ENCODE measurements at places on chromosomes 7 and 10.

GRCh38 chr7:124457841-124458240 lies 307.8 kb downstream of the GPR37 start:
- no peak for DNase-seq

DNA sequence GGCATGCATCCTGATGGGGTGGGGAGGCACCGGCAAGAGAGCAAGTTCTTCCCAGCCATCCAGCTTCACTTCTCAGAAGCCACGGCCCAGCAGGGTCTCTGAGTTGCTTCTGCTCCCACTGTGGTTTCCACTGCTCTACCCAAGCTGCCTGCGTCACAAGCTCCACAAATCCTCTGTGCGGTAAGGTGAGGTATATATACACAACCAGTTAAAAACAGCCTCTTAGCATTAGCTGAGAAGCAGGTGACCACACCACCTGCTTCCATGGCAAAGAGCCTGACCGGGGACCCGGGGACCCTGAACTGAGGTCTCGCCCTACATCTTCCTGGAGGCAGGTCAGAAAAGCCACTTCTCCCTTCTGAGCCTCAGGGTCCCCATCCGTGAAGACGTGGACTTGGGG lies 46.9 kb upstream of the NPFFR1 start:
- DNase-seq = no peak

GRCh38 chr7:157273208-157274093 lies 63.4 kb upstream of the DNAJB6 start:
- DNase-seq = no peak

GRCh38 chr10:18099415-18099814 lies 40.8 kb upstream of the CACNB2 start:
- no peak for DNase-seq

GRCh38 chr10:110533149-110533548 lies 34.3 kb upstream of the SMC3 start:
- no peak for DNase-seq

- DNase-seq = no peak
Measured at GRCh38 chr10:88333248-88333630, 249.9 kb downstream of the RNLS start.

DNA sequence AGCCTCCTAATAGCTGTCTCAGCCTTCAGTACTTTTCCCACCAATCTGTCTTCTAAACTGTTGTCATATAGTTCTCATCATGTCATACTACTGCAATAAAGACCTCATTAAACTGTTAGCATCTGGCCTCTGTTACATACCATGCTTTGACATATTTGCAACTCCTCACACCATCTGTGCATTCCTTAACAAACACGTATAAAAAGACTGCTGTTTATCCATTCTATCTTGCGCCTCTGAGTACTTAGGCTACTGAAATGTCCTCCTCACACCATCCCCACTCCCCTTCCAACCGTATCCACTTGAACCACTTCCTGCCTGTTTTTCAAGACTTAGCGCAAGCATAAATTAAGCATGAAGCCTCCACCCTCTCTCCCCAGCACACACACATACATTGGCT lies 41.6 kb downstream of the SLC16A9 start:
- no peak for DNase-seq

DNA sequence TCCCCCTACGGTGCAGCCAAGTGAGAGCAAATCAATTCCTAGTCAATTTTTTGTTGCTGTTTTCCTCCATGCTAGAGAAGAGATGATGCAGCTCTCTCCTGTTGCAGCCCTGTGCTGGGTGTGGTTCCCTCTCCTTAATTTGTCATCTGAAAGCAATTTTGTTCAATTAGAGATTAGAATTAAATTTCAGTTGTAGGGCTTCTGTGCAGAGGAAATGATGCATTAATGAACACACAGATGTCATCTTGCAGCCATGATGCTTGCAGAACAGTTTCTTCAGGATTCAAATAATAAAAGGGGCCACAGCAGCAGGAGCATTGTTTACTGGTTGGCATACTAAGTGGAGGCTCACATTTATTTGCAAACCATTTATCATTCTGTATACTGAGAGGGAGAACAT lies 266.0 kb downstream of the AUTS2 start:
- peak; percentile 89 for DNase-seq

GRCh38 chr7:136664537-136664936 lies 203.9 kb upstream of the CHRM2 start:
- DNase-seq = no peak

- DNase-seq = no peak
Measured at GRCh38 chr7:139995017-139995915, 67.5 kb downstream of the PARP12 start.

GRCh38 chr10:32048282-32048681 lies 7.9 kb downstream of the KIF5B start:
- no peak for DNase-seq

DNA sequence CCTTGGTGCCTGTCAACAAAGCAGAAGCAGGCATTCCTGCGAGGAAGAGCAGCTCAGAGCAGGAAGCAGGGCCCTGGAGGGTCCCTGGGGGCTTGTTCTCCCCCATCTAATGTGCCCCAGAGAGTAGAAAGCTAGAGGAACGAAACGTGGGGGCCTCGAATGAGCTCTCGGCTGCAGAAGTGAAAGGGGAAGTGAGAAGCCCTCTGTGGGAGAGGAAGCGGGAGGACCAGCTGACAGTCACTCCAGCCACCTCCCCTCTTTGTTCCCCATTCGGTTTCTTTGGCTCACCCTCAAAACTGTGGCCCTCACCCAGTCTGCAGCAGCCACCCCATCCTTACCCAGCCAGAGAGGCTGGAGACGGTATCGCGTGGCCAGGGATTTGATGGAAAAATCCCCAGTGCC lies 25.0 kb downstream of the C10orf105 start:
- DNase-seq = no peak

DNA sequence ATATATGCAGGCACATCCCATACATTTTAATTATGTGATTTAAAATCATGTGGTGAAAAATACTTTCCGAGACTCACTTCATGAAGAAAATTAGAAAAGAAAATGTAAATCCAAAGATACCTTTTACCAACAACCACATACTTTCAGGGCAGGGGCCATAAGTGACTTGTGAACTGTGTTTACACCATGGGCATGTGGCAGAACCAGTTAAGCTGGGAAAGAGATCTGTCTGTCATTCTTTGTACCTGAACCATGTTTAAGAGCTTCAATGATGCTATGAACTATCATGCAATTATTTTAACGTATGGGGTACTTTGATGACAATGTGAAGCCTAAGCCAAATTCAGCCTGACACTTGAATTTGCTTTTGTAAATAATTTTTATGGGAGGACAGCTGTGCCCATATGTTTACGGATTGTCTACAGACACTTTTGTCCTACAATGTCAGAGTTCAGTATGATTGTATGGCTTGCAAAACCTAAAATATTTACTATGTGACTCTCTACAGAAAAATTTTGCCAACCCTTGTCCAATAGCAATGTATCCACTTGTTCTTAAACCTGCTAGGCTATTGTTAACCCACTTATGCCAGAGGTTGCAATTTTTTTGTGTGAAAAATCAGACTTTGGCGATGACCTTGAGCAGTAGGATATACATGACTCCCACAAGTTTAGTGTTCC lies 654.6 kb downstream of the TNS3 start:
- DNase-seq = no peak

- no peak for DNase-seq
Measured at GRCh38 chr10:97520520-97520919, 21.8 kb downstream of the UBTD1 start.

All from NCI-H2081 treated with DMSO at 0.1 percent for 48 hours (cell line).